ENCODE measurements at places on chromosomes 6 and 20.

DNA sequence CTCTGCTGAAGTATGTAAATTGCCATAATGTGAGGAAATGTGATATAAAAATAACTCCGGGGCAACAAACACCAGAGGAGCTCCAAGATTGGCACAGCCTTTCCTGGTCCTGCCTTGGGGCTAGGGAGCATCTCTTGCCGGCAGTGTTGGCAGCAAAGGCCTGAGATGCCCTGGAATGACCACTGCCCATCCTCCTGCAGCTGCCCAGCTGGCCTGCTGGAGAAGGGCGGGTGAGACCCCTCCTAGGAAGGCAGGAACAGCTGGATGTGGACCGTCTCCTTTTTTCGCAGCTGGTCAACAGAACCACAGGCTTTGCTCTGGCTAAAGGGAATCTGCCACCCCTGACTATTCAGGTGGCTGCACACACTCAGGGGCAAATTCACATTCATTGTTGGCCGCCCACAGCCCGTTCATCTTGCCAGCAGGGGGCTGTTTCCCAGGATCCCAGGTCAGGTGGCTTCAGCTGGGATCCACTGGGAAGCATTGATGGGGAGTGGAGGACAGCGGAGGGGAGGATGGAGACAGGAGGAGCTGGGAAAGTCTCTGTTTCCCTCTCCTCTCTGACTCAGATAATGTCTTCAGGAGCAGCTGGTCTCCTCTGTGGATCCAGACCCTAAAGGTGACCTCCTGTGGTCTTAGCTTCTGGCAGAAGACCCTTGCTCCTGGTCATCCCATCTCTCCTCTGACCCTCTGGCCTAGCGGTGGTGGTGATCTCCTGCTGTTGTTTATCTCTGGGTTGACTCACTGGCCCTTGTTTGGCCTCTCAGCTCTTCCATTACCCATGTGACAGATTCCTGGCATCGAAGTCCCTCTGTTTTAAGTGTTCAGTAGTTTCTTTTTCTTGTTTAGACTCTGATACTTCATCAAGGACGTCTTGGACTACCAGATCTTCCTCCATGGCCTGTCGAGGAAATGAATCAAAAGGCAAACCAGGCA, 336.7 kb downstream of the DHX35 start:
- no peak for DNase-seq

- DNase-seq, result no peak
Measured at GRCh38 chr6:8387942-8388437, 47.4 kb downstream of the SLC35B3 start.

- no peak for DNase-seq
Measured at GRCh38 chr6:37840143-37840939, 20.8 kb downstream of the ZFAND3 start.

DNA sequence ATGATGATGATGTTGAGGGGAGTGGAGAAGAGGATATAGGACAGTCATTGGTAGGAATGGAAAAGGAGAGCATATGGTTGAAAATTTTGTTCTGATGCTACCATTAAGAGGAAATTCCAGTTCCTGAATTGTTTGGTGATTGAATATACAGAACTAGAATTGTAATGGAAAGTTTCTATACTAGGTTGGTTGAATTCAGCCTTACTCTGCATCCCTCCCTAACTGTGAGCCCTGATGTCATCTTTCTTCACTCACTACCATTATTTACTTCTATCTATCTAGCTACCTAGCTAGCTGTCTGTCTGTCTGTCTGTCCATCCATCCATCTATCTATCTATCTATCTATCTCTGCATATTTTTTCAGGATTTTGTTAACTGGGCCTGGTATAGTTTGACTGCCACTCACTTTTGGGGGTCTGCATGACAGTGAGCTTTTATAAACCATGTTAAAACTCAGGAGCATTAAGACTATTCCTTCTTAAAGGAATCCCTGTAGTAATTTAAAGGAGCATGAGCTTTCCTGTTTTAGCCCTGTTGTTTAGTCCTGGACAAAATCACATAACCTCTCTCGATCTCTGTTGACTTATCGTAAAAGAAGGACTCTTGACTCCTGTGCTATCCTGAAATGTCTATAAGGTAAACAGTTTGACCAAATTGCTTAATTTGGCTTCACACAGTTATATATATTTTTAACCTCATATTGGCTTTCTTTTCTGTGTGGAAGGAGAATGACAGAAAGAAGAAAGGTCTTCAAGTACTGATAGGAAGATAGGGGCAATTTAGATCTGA, 71.4 kb downstream of the AKAP7 start:
- DNase-seq, result no peak

GRCh38 chr6:145257704-145258103, 477.6 kb downstream of the EPM2A start:
- DNase-seq, result no peak

DNA sequence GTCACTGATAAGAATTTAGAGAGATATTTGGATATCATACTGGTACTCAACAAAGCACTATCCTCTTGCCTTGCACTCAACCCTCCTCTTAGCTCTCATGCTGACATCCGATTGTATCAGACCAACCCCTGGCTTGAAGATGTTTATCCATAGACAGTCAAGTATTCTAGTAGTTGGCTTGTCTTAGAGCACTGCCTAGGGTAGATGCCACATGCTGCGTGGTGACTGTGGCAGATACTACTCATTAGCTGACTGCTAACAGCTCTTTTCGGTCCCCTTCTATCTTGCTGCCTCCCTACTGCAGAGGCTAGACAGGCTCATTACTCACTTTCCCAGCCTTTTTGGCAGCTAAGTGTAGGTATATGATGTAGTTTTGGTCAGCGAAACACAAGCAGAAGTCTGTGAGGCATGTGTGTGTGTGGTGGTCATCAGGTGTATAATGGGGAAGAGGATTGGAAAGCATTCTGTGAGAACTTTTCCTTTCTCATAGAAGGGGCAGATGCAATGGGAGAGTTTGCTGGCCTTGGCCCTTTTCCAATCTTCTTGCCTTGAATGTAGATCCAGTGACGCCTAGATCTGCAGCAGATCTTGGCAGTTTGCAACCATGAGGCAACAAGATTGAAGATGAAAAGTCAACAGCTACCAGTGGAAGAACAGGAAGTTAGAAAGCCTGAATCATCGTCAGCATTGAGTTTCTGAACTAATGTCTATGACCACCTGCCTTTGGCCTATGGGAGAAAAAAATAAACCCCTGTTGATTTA, 4.4 kb upstream of the IFNGR1 start:
- peak; percentile 90 for DNase-seq

DNA sequence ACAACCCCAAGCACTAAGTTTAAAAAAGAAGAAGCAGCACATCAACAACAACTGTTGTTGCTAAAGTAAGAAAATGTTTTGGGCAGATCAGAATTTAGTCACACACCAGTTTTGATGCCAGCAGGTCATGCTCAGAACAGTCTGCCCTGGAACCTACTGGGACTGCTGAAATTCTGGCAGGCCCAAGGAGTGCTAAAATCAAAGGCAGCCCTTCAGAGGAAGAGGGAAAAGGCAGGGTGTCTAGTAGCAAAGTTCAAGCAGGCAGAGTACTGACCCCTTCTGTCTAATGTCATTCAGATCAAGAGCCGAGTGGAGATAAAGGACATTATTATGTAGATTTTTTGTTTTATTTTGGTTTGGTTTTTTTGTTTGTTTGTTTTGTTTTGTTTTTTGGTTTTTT, 96.6 kb upstream of the LOC128125822 start:
- no peak for DNase-seq

GRCh38 chr6:153058291-153058690, 55.8 kb upstream of the MTRF1L start:
- DNase-seq, result peak; percentile 17

GRCh38 chr6:112223070-112223861, 31.1 kb downstream of the LAMA4 start:
- DNase-seq, result peak; percentile 92

- DNase-seq, result peak; percentile 81
Measured at GRCh38 chr20:44646641-44647274, 4.7 kb downstream of the ADA start.

GRCh38 chr20:38804682-38805501, 605 bp upstream of the PPP1R16B start:
- DNase-seq, result peak; percentile 21

- no peak for DNase-seq
Measured at GRCh38 chr6:143538374-143538773, 26.9 kb upstream of the FUCA2 start.

GRCh38 chr6:165181951-165182414, 127.4 kb downstream of the C6orf118 start:
- DNase-seq, result peak; percentile 69

DNA sequence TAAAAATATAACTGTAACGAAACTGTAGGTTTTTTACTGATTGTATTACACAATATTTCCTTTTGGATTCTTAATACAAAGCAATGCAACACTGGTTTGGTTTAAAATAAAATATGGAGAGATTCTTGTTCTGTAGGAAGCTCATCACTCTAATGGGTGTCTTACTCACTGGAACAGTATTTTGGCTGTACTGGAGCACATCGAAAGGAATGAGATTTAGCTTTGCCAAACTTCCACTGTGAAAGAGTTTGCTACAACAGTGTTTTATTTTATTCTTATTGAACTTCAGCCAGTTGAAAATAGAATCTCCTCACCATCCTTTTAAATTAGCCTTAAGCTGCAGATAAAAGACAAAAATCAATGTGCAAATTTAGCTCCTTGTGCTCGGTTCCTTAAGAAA, 230.7 kb upstream of the QKI start:
- peak; percentile 25 for DNase-seq

DNA sequence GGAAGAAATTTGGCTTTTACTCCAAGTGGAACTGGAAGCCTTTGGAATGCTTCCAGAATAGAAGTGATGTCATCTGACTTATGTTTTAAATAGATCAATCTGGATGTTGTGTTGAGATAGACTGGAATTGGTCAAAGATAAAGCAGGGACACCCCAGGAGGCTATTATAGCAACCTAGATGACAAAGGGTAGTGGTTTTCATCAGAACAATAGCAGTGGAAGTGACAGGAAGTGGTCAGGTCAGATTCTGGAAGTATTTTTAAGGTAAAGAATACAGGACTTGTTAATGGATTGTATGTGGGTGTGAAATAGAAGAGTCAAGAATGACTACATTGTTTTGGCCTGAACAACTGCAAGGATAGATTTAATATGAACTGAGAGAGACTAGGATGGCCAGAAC, 191.4 kb downstream of the ADGRB3 start:
- DNase-seq, result no peak

GRCh38 chr6:154508573-154509375, 1.7 kb downstream of the CNKSR3 start:
- no peak for DNase-seq

Measured in cardiac fibroblast (primary cell).